Osteoblast (primary cell): ENCODE measurements at places on chromosomes 11 and 22. TPM values are rescaled to one million over a fixed set of nuclear protein-coding genes. Genes with fewer than 3 reads are reported as not detected.

LBHD1 gene
- 7.6 and 8.0 TPM in 2 replicates for total RNA-seq

KIF18A gene
- total RNA-seq = 4.0 and 5.0 TPM in 2 replicates

C11orf65 gene
- 1.1 and 1.5 TPM in 2 replicates for total RNA-seq

GRCh38 chr22:45585437-45585755 lies 82.7 kb downstream of the FBLN1 start:
- H3K27ac ChIP-seq = no peak overlapping the region
- DNase-seq = peak; percentile 87
- H3K36me3 ChIP-seq = no peaks in the 10 kb centered on the region
- H3K4me3 ChIP-seq = no peak overlapping the region

- DNase-seq = no peak
- no peaks in the 10 kb centered on the region for H3K27me3 ChIP-seq
- peaks cover 9% of the 10 kb centered on the region for H3K4me1 ChIP-seq
- no peak overlapping the region for H3K27ac ChIP-seq
- H3K36me3 ChIP-seq = peaks cover 40% of the 10 kb centered on the region
- no peak overlapping the region for H3K4me3 ChIP-seq
Measured at GRCh38 chr22:20127869-20128618, 3.6 kb upstream of the ZDHHC8 start.

GRCh38 chr22:29724843-29725242 lies 5.0 kb downstream of the CABP7 start:
- H3K4me3 ChIP-seq = no peak overlapping the region
- peaks cover 20% of the 10 kb centered on the region for H3K27me3 ChIP-seq

GRCh38 chr11:98679673-98680072 lies 341.1 kb upstream of the CNTN5 start:
- H3K27me3 ChIP-seq = no peaks in the 10 kb centered on the region
- DNase-seq = no peak
- no peaks in the 10 kb centered on the region for H3K4me1 ChIP-seq
- no peak overlapping the region for H3K4me3 ChIP-seq
- H3K27ac ChIP-seq = no peak overlapping the region

- H3K4me3 ChIP-seq = no peak overlapping the region
- DNase-seq = no peak
- H3K36me3 ChIP-seq = no peaks in the 10 kb centered on the region
Measured at GRCh38 chr11:74634537-74634936, 42.2 kb downstream of the POLD3 start.

DNA sequence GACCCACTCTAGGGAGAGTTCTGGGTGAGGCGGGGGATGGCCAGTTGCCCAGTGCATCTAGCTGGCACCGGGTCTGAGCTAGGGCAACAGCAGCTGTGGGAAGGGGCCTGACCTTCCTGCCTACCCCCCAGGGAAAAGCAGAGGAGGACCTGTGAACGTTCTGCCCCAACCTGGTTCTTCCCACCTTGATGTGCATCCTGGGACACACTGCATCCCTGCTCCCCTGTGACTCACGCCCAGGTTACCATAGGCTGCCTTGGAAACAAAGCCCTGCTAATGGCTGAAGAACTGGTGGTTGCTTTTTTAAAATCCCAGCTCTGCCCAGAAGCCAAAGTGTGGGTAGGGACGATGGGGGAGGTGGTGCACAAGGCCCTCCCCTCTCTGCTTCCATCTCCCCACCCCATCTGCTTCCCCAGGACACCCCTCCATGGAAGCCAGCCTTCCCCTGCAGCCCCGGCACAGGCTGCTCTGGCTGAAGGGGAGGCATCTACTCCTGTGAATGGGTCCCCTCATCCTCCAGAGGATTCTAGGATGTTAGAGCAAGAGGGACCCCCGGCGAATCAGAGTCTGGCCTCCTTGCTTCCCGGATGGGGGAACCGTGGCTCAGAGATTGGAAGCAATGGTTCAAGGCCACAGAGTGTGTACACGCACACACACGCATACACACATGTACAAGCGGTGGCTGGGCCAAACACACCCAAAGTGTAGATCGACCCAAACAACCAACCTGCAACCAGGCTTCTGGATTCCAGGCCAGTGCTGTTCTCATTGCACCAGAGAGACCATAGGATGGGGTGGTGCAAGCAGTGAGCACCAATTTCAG lies 7.6 kb upstream of the C11orf96 start:
- peaks cover 24% of the 10 kb centered on the region for H3K4me1 ChIP-seq
- peak; percentile 39 for DNase-seq
- H3K27ac ChIP-seq = no peak overlapping the region
- no peaks in the 10 kb centered on the region for H3K36me3 ChIP-seq
- H3K27me3 ChIP-seq = peaks cover 3% of the 10 kb centered on the region

DNA sequence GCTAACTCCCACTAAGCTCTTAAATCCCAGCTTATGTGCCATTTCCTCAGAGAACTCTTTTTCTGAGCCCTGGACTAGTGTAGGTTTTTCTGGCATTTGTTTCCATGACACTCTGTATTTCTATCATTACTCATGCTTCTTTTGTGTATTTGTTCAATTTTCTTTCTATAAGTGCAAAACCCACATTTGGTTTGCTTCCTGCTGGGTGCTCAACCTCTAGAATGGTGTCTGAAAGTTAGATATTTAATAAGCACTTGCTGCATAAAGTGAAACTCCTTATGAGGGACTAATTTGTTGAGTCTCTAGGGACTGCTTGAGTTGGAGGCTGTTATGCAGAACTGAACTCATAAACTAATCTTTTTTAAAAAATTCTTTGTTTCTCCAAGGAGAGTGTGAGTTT lies 68.6 kb downstream of the SYT9 start:
- H3K4me3 ChIP-seq = no peak overlapping the region
- H3K27ac ChIP-seq = no peak overlapping the region
- no peak for DNase-seq
- H3K27me3 ChIP-seq = no peaks in the 10 kb centered on the region
- H3K4me1 ChIP-seq = no peaks in the 10 kb centered on the region
